Pulmonary artery endothelial cell (primary cell): ENCODE measurements at places on chromosomes 6 and 20.

GRCh38 chr6:117512056-117512828 is 29.8 kb downstream of the DCBLD1 start:
- no peak for DNase-seq

GRCh38 chr6:26563488-26563887 is 25.3 kb downstream of the HMGN4 start:
- DNase-seq = no peak

DNA sequence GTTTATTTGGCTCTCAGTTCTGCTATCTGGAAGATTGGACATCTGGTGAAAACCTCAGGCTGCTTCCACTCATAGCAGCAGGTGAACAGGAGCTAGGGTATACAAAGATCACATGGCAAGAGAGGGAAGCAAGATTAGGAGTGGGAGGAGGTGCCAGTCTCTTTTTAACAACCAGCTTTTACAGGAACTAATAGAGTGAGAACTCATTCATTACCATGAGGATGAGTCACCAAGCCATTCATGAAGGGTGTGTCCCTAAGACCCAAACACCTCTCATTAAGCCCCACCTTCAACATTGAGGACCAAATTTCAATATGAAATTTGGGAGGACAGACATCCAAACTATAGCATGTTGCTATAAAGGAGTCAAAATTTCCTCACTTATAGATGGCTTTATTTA is 85.4 kb upstream of the HCRTR2 start:
- DNase-seq = no peak

- DNase-seq = peak; percentile 10
Observed at GRCh38 chr6:140684776-140685550, 1310.5 kb upstream of the CITED2 start.

DNA sequence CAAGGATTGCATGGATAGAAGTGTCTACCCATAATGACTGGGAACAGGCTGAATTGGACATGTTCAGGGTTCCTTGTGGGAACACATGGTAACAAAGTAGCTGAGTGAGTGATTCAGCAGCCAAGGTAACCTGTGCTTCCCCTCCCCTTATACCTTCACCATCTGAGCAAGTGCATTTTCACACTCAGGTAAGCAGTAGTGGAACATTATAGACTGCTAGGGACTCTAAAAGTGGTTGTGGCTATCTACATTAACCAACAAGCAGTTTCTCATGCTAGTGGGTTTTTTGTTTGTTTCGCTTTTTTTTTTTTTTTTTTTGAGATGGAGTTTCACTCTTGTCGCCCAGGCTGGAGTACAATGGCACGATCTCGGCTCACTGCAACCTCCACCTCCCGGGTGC is 41.4 kb downstream of the KIZ start:
- DNase-seq = no peak

DNA sequence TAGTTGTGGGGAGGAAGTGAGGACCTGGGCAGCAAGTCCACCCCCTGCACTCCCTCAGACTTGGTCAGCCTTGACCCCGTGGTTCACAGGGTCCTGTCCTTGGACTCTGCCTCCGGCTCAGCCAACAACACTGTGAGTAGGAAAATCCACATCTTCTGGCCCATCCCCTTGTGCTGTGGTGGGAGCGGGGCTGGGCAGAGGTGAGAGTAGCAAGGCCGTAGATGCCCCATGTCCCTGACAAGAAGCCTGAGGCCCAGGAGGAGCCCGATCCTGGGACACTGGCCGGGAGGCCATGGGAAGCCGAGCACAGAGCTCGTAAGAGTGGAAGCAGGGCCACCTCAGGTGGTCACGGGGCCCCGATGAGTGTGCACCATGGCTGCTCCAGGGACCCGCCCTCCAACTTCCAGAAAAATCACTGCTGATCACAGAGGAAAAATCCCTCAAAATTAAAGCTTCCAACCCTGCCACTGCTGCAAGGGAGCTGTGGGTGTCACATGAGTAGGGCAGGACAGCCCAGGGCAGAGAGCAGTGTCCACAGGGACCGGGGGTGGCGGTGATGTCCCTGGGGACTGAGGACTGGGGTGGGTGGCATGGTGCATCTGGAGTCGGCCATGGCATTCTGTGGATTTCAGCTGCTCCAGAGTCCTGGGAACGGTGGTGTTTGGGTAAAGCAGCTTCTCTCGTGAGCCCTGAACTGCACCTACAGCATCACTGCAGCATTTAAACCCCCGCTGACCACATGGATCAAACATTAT is 189.4 kb downstream of the DLL1 start:
- no peak for DNase-seq

DNA sequence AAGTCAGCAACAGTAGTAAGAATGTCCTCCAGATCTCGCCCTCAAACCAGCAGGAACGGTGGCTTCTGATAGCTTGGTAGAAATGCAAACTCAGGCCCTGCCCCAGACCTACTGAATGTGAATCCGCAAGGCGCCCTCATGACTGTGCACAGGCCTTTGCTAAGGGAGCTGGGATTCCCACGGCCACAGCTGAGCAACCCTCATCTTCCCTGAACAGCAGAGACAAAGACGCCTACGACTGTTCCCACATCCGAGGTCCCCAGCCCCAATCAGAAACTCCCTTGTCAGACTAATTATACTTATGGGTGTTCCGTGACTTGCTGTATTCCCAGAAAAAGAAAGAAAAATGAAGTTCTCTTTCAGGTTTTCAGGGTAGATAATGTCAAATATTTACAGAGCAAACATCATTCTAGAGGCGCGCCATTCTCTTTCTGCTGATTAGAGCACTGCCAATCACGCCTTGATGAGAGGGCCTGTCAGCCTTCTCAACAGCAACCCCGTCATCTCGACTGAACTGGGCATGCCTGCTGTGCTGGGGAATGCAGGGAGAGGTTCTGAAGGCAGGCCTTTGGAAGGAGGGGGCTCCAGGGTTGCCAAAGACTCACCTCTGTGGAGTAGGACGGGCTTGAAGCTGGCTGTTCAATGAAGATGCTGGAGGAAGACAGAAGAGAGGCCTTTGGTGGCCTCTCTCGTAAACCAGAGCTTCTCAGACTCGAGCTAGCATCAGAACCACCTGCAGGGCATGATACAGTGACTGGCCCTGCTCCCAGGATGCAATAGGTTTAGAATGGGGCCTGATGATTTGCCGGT is 79.9 kb downstream of the ZNF217 start:
- DNase-seq = no peak

GRCh38 chr20:2692036-2692885 is at the start of gene EBF4:
Gene EBF4 (plus strand): TSS chr20:2692780. CDS start chr20:2693646, 866 bp downstream.
- no peak for DNase-seq

- no peak for DNase-seq
Observed at GRCh38 chr6:12001004-12001705, 11.0 kb upstream of the HIVEP1 start.

- DNase-seq = no peak
Observed at GRCh38 chr20:48129345-48129942, 344.2 kb upstream of the SULF2 start.

- no peak for DNase-seq
Observed at GRCh38 chr20:46027245-46027853, 1.7 kb upstream of the SLC12A5 start.

GRCh38 chr6:88997327-88997726 is 33.9 kb upstream of the RNGTT start:
- DNase-seq = no peak

- no peak for DNase-seq
Observed at GRCh38 chr20:49964964-49965780, 17.6 kb upstream of the SNAI1 start.

- DNase-seq = peak; percentile 73
Observed at GRCh38 chr20:62407221-62407992, at the start of gene CABLES2. Gene CABLES2 (minus strand): TSS chr20:62407285. CDS start chr20:62407276, 9 bp downstream.

- DNase-seq = no peak
Observed at GRCh38 chr20:879626-880025, 36.5 kb downstream of the ANGPT4 start.

DNA sequence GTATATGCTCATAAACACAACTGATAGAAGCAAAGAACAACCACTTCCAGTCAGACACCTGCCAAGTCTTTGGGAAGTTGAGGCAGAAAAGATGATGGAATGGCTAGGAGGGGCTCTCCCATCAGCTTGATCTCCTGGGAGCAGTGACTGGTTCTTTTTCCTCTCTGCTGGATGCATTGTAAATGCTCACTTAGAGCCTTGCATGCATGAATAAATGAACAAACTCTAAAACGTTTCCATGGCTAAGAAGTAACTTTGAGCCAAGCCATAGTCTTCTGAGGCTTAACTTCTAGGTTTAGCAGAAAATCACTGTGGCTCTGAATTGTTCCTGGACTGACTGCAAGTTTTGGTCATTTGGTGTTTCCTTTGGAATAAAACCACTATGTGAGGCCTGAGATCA is 166.4 kb upstream of the CITED2 start:
- DNase-seq = no peak

DNA sequence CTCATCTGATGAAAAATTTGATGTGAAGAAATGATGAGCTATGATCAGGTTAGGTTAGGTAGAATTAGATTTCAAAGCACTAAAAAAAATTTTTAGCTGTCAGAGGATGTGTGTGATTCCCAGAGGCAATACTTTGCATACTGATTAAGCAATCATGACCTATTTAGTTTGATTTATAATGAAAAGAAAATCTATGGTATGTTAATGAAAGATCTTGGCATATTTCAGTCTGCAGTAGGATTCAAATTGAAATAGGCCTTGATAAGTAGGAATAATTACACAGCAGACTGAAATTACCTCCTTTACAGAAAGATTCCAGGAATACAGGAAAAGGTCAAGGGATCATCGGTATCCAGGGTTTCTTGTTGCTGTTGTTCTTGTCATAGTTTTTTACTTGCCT is 69.3 kb downstream of the HDDC2 start:
- DNase-seq = no peak

- no peak for DNase-seq
Observed at GRCh38 chr6:4660377-4661321, 115.6 kb upstream of the CDYL start.

- no peak for DNase-seq
Observed at GRCh38 chr6:126232671-126233070, 107.2 kb upstream of the CENPW start.

DNA sequence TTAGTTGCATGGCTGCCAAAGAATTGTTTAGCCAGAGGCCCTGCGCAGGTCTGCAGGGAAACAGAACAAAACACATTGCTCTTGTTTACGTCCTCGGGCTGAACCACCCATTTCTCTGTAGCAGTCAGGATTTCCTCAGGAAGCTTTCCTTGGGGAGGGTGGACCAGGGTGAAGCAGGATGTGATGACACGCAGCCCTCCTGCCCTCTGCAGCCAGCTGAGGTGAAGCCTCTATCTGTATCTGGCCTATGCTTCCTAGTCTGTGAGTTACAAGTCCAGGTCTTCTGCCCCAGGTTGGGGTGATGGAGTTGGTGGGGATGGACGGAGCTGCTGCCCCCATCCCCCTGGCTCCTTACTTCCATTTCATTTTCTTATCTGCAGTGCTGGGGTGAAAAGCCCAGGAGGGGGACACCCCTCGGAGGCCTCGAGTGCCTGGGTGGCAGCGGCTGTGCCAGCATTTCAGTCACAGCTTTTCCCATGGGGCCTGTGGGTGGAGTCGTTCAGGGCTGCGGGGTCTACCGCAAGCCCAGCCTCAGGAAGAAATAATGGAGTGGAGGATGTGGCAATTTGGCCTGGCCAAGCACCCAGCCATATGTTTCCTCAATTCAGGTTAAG is 24.9 kb downstream of the SASH1 start:
- DNase-seq = peak; percentile 100

DNA sequence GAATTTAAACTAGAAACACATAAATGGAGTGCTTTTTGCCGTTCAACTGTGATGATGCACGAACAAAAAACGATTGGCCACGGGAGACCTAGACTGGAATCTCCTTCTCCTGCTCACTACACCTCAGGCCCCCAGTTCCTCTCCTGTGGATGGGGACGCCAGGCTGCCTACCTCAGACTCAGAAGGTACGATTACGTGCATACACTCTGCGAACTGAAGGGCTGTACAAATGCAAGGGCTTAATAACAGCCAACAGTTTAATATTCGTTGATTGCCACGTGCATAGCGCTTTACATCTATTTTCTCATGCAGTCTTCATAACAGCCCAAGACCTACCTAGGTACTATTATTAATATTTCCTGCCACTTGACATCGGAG is 495 bp upstream of the ARMC2 start:
- no peak for DNase-seq

GRCh38 chr6:90397929-90398674 is 101.5 kb upstream of the BACH2 start:
- peak; percentile 20 for DNase-seq

- DNase-seq = peak; percentile 20
Observed at GRCh38 chr6:56026455-56027180, 151.2 kb upstream of the BMP5 start.

DNA sequence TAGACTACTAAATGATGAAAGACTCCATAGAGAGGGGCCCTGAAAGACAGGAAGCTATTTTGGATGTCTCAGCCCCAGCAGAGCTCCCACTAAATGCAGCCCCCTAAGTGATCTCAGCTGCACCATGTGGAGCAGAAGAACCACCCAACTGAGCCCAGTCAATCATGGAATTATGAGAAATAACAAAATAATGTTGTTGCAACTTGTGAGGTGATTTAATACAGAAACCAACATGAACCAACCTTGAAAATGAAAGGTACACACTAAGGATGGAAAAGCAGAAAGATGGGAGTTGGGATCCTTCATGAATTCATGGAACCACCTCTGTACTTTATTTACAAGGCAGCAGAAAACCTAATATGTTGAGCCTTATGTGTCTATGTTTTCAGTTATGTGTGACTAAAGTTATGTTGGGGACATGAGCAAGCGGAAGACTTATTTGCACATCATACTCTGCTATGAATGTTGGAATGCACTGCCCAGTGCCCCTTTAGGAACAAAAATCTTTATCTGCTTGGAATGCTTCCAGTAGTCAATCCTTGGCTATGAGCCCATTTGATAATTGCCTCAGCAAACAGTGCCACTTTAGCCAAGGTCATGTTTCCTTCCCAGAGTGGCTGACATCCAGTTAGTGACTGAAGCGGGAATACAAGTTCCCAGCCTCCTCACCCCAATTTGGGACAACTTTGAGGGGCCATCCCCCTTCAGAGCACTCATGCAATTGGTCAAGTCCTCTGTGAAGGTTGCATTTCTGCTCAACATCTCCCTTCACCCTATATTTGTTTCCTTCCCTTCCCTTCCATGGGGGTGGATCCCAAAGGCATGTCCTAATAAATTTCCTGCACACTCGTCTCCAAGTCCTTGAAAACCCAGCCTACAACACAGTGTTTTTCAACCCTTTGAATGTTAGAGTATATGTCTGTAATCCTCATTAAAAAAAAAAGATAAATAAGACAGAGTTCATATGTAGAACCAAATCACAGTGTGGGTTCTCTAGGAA is 18.4 kb downstream of the TP53RK start:
- no peak for DNase-seq

- no peak for DNase-seq
Observed at GRCh38 chr20:49603209-49603627, 35.3 kb upstream of the PTGIS start.

- no peak for DNase-seq
Observed at GRCh38 chr6:8637896-8638597, 202.7 kb upstream of the SLC35B3 start.

GRCh38 chr6:125951323-125951722 is 5.2 kb upstream of the HINT3 start:
- no peak for DNase-seq
